ENCODE measurements at places on chromosomes 5 and 9. TPM values are rescaled to one million over a fixed set of nuclear protein-coding genes. Genes with fewer than 3 reads are reported as not detected.
A peak's percentile ranks its signal among the peaks of the same experiment; 100 is the strongest.

- DNase-seq, result no peak
Observed at GRCh38 chr9:125995006-125995405, 247.8 kb downstream of the PBX3 start.

DNA sequence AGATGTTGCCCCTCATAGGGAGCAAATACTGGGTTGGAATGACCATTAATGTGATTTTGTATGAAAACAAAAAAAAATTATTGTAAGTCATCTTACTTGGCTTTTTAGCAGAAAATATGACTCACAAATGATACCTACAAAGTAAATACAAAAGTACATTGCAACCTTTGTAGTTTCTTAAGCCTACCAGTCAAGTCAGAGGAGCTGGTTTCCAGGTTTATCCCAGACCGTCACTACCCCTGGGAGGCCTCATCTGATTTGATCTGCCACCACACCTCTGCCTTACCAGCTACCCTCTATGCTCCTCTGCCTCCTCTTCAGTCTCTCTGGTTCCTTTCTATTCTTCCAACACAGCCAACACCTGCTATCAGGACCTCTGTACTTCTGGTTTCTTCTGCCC is 349.9 kb upstream of the CCNH start:
- no peak for DNase-seq

- DNase-seq, result peak; percentile 12
Observed at GRCh38 chr5:174323878-174324281, 278.4 kb downstream of the NSG2 start.

DNA sequence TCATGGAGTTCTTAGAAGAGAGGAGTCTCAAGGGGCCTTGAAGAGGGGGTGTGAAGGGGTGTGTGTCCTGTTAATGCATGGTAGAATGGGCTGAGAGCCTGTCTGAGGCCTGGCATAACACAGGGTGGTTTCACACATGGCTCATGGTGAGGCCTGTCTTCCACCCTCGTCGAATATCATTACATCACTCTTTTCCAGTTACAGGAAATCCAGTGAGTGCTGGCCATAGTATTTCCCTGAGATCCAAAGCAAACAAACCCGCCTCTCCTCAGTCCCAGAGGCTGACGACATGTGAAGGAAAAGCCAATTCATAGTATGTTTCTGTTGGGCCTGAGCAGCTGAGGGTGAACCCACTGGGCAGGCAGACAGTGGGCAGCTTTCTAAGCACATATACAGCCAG is 159.4 kb upstream of the NR3C1 start:
- no peak for DNase-seq

- DNase-seq, result no peak
Observed at GRCh38 chr5:67246546-67247268, 50.1 kb upstream of the CD180 start.

DNA sequence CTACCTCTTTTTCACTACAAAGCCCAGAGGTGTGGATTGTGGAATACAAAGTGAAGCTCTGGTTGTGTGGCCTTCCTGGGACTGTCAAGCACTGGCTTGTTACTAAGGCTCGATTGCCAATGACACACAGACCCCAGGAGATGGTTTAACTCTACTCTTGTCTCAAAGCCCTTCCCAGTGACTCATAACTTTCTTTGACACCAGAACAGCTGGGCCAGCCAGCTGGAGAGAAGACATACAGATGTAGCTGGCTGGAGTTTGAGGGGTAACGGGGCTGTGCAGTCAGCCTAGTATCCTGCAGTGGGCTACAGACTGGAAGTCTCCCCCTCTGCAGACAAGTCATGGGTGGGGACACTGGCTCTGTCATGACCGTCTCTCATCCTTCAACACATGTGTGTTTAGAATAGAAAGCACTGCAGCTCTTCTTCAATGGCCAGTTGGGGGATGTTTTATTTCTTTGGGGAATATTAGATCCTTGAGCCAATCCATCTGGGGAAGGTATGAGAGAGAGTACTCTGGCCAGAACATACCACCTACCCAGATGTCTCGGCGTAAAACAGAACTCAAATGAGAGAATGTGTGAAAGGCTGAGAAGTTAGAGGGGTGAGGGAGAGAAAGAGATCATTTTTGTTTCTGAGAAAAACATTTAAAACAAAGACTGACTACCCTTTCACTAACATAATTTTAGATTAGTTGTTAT is 53.3 kb downstream of the SEMA6A start:
- no peak for DNase-seq

- DNase-seq, result no peak
Observed at GRCh38 chr5:41218929-41219657, 5.8 kb upstream of the C6 start.

DNA sequence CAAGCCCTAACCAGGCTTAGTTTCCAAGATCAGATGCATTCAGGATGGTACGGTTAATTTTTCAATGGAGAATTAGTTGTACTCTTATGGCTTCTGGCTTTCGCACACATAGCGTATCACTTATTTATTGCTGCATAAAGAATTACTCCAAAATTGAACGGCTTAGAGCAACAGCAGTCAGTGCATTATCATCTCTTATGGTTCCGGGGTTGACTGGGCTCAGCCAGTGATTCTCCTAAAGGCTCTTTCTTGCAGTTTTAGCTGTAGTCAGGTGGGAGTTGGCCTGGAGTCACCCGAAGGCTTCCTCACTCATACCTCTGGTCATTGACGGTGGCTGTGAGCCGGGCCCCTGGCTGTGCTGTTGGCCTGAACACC is 595 bp upstream of the GRHPR start:
- DNase-seq, result no peak

GRCh38 chr5:62979472-62979871 is 400.9 kb downstream of the LRRC70 start:
- no peak for DNase-seq

GRCh38 chr5:111278858-111279504 is 54.8 kb downstream of the CAMK4 start:
- DNase-seq, result peak; percentile 59

DNA sequence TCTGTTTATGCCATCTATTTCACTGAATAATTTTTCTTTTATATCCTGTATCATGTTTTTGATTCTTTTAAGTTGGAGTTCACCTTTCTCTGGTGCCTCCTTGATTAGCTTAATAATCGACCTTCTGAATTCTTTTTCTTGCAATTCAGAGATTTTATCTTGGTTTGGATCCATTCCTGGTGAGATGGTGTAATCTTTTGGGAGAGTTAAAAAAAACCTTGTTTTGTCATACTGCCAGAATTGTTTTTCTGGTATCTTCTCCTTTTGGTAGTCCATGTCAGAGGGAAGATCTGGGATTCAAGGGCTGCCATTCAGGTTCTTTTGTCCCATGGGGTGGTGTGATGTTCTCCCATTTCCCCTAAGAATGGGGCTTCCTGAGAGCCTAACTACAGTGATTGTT is 800.8 kb upstream of the TYRP1 start:
- no peak for DNase-seq

- DNase-seq, result no peak
Observed at GRCh38 chr5:204001-204400, 12.7 kb downstream of the LRRC14B start.

GRCh38 chr5:91144491-91145332 is 238.4 kb downstream of the ARRDC3 start:
- DNase-seq, result no peak

DNA sequence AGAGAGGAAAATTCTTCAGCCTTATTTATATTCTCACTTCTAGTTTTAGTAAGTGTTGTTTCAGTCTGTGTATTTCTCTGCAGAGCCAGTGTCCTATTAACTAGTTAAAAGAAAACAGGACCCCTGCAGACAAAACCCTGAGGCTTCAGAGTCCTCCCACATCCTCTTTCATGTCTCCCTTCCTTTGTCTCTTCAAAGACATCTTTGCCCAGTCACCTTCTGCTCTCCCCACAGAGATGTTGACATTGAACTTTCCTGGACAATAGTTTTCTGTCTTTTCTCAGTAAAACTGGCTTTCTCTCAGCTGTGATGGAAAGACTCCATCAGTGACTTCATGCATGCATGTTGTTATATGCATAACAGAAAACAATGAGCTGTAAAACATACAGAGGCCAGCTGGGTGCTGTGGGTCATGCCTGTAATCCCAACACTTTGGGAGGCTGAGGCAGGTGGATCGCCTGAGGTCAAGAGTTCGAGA is 20.2 kb downstream of the GRAMD2B start:
- no peak for DNase-seq

- DNase-seq, result no peak
Observed at GRCh38 chr5:57566914-57567313, 84.3 kb upstream of the ACTBL2 start.

GRCh38 chr5:155052532-155052931 is 39.0 kb downstream of the KIF4B start:
- no peak for DNase-seq

The LRRC70 gene
- total RNA-seq, result 1.3 TPM

The SLC4A9 gene
- 2.6 TPM for total RNA-seq

The GLRA1 gene
- not detected for total RNA-seq

The LCNL1 gene
- not detected for total RNA-seq

The FCN2 gene
- not detected for total RNA-seq

The LRRC19 gene
- not detected for total RNA-seq

The ADAMTS12 gene
- total RNA-seq, result not detected

The FRRS1L gene
- total RNA-seq, result not detected

The ZNF883 gene
- not detected for total RNA-seq

The TMEM171 gene
- not detected for total RNA-seq

All from OCI-LY7 (cell line).